Panc1 (cell line): ENCODE measurements at places on chromosomes 7 and 10.

DNA sequence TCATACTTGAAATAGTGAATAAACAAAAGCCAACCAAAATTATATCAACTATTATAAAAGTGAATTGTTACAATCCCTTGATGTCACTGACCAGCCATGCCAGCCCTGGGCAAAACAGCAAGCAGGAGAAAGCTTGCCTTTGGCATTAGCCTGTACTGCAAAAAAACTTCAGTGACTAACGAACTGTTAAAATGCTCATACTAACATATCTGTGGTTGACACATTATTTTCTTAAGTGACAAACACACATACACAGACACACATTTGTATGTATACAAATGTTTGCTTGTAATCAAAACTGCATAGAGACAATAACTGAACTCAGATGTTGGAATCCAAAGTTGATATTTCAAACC, 29.5 kb downstream of the CHCHD3 start:
- DNase-seq = no peak

DNA sequence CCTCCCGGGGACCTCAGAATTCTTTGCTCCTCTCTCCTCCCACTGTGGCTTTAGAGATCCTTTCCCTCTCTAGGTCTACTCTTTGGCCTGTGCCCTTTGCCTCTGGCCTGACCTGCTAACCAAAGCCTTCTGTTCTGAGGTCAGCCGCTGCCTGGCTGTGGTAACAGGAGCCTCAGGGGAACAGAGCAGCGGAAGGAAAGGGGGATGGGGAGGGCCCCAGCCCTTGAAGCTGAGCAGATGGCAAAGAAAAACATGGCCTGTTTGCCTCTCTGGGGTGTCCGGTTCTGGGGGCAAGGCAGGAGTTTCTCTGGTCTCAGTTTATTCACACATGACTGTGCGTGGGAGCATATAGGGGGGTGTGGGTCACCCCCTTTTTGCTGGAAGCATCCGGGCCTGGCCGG, 28.2 kb downstream of the COL26A1 start:
- no peak for DNase-seq

DNA sequence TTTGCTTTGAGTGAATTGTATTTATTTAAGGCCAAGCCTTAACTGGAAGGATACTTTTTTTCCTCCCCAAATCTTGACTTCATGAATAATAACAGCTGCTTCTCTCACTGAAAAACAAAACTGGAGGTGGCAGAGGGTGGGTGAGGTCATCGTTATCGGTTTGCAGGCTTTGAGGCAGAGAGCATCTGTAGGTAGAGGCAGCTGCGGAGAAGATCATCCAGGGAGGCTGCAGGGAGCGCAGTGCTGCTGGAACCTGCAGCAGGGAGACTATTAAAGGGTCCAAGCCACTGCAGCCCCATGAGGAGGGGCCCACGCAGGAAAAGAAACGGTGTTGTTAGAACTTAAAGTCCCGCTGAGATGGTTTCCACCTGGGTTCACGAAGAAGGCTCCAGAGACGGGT, 112.1 kb upstream of the SDK1 start:
- DNase-seq = no peak

GRCh38 chr7:127365164-127365956, 27.1 kb downstream of the ZNF800 start:
- no peak for DNase-seq

DNA sequence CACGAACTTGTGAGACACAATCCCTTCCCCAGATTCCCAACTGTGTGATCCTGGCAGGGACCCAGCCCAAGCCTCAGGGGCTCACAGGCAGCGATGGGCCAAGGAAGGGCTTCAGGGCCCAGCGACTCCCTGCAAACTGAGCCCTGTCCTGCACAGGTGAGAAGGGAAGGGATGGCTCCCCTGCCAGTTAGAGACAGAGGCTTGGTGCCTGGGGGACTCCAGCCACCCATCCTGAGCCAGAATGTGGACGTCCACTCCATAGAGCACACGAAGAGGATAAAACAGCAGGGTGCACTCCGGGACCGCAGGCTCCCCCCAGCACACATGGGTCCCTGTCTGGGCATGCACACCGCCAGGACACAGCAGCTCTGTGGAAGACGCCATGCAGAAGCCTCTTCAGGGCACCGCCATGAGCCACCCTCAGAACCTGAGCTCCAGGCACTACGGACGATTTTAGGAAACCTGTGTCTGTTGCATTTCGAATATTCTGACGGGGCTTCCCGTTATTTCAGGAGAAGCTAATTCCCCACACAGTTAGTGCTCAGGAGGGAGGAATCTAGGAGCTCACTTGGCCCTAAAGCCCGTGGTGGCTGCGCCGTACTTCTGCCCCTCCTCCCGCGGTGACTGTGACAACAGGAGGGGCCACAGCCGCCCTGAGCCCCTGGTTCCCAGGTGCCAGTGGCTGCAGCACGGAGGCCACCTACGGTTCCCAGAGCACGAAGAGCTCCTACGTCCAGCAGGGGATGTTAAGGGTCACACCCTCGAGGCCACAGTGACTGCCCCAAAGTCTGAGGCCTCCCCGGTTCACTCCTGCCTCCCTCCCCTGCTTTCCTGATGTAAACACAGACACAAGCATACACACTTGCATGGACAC, 326.0 kb downstream of the PTPRN2 start:
- no peak for DNase-seq

DNA sequence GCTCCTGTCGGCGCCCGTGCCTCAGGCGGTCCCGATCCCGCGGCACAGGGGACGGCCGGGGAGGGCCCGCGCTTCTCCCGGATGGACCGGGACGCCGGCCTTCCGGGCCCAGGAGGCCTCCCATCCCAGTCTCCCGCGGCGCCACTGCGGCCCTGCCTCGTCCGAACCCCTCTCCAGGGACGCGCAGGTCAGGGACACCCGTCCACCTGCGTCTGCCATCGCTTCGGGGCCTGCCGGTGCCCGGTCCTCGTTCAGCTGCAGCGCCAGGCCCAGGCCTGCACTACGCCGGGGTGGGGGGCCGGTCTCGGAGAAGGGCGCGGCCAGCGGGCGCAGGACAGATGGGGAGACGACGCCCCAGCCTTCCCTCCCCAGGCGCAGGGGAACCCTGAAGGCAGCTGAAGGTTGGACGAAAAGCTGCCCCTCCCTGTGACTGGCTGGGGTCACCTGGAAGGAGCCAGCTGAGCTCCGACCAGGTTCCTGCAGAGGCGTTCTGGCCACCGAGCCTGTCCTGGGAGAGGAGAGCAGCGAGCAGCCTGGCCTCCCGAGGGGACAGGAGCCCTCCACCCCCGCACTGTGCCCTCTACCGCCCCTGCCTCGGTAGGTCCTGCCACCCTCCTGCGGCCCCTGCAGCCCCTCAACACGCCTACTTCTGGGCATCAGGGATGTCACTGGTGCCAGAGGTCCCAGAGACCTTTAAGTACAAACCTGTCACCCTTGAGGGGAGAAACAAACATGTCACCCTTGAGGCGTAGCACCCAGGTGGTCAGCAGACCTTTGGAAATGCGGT, 84.3 kb downstream of the LANCL2 start:
- DNase-seq = no peak

- no peak for DNase-seq
Measured at GRCh38 chr10:75021379-75022249, 89.8 kb upstream of the SAMD8 start.

GRCh38 chr10:31605861-31606525, 287.0 kb downstream of the ZEB1 start:
- DNase-seq = no peak

- DNase-seq = no peak
Measured at GRCh38 chr10:70573599-70574506, 28.7 kb downstream of the PRF1 start.

DNA sequence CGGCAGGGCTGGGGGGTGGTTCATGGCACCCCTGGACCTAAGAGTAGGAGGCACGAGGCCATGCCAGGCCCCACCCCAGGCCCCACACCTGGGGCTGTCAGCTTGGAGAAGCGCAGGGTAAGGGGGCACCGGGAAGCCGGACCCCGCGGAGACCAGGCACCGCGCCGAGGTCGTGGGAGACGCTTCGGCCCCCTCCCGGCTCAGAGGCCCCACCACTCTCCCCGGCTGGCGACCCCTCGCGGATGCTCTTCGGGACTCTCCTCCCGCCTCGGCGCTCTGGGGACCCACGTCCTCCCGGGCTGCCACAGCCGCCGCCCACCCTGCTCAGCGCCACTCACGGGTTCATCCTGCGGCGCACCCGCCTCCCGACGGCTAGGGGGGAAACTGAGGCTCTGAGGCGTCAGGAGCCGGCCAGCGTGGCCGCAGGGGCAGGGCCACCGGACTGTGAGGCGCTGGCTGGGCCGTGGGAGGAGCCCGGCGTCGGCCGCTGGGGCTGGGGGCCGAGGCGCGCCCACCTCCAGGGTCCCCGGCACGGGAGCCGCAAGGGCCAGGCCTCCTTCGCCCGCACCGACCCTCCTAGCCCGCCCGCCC, 25.9 kb downstream of the PDGFA start:
- no peak for DNase-seq

DNA sequence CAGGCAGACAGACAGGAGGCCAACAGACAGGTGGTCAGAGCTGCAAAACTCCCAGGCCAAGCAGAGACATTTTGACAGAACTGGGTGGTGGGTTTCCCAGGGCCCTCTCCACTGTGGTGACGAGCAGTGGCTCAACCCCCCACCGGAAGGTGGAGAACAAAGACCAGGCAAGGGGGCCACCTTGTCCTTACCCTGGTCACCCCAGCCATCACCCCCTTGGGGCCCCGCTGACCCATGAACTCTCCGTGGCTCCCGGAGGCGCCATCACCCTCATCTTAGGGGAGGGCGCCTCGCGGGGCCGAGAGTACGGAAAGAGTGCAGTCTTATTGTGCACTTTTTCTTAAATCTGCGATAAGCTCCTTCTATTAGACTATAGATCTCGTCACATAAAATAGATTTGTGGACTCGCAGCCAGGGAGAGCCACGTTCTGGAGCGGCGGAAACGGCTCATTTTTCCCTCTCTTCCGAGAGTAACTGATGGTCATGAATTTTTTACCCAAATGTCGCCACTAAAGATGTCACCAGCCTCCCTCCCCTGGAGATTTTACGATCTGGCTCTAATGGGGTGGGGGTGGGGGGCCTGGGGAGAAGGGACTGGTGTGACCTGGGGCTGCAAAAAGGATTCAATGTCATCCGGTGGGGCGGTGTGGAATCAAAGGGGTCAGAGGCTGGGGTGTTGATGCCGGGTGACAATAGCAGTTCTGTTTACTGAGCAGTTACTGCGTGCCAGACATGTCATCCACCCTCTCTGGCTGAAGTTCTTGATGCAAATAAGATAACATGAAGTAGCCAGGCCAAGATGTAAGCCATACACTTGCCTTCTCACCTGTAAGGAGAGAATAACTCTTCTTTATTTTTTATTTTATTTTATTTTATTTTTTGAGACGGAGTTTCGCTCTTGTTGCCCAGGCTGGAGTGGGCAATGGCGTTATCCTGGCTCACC, 71.1 kb upstream of the MYL10 start:
- no peak for DNase-seq

DNA sequence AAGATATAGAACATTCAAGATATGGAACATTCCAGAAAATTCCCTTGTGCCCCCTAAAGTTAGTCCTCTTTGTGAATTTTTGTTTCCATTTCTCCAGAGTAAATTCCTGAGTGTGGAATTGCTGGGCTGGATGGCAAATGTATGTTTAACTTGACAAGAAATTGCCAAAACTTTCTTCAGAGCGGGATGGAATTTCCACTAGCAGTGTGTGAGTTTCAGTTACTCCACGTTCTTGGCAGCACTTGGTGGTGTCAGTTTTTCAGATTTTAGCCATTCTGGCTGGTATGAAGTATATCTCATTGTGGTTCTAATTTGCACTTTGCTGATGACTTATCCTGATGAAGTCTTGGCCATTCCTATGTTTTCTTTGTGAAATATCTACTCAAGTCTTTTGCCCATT, 71.2 kb downstream of the MGMT start:
- no peak for DNase-seq

- DNase-seq = no peak
Measured at GRCh38 chr7:44063894-44064651, 1.3 kb downstream of the PGAM2 start.

DNA sequence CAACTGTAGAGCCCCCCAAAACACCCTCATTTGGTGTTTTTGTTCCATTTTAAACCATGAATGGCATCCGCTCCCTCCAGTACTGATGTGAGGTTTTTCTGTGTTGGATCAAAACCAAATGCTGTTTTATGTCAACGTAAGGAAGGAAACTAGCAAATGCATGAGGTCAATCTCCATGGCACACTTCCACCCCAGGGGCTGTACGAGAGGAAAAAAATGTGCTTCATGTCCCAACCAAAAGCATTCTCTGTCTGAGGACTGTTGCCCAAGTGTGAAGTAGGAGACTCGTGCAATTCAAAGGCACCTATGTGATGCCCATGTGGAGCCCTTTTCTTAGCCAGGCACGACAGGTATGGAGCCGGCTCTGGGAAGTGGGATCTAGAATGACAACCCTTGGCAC, 180.3 kb upstream of the MKI67 start:
- no peak for DNase-seq

DNA sequence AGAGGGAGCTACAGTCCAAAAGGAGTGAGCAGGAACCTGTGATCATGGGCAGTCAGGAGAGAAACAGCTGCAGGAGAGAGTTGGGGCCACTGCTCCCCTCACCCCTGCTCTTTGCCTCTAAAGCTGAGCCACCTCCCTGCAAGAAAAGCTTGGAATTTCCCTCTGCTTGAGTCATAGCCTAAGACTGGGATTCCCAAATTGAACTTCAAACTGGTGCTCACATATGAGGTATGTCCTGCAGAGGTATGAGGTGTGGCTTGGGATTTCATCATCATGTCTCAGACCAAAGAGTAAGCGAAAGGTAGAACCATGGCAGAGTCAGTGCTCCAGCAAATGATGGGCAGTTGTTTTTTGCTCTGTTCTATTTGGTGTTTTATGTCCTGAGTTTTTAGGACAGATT, 237.1 kb upstream of the NRP1 start:
- DNase-seq = no peak

DNA sequence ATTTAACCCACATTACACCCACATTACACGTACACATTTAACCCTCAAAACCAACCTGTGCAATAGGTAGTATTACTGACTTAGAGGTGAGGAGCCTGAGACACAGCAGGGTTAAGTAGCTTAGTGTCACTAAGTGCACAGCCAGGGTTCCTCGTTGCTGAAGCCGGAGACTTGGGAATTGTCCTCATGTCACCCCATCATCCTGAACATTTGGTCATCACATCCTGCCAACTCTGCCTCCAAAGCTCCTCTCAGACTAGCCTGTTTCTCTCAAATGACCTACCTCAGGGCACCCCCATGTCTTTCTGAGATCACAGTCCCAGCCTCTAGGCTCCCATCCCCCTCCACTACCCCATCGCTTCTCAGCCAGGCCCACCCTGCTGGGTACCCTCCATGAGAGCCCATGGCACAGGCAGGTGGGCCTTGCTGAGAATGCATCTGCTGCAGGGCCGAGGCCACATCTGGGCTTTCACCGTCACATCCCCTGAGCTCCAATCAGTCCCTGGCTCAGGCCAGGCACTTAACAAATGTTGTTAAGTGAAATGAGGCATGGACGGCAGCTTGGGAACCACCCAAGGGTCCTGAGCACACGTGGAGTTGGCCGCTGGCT, 21.1 kb upstream of the PCBD1 start:
- no peak for DNase-seq
